Effector CD8-positive, alpha-beta T cell (primary cell): ENCODE measurements at places on chromosomes 13 and 19.

- DNase-seq, result no peak
These were observed 27.0 kb downstream of the ZMYM5 start for GRCh38 chr13:19836472-19836871.

DNA sequence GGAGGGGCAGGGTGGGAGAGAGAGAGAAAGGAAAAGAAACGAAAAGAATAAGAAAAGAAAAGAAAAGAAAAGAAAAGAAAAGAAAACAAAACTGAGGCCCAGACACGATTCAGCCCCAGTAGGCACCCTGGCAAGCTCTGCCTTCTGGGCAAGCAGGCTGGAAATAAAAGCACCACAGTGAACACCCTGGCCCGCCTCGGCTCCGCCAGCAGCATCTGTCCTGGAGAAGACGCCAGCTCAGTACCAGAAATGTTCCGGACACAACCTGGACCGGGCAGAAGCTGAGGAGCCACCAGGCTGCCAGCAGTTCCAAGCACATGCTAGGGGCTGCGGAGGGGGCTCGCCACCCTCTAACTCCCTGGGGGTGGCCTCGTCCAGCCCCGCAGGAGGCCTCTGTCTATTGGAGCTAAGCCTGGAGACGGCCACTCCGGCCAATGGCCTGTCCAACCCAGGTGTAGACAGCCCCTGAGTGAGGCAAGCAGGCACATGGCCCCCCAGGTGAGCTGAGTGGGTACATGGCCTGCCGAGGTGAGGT lies 11.4 kb upstream of the CPAMD8 start:
- no peak for DNase-seq

DNA sequence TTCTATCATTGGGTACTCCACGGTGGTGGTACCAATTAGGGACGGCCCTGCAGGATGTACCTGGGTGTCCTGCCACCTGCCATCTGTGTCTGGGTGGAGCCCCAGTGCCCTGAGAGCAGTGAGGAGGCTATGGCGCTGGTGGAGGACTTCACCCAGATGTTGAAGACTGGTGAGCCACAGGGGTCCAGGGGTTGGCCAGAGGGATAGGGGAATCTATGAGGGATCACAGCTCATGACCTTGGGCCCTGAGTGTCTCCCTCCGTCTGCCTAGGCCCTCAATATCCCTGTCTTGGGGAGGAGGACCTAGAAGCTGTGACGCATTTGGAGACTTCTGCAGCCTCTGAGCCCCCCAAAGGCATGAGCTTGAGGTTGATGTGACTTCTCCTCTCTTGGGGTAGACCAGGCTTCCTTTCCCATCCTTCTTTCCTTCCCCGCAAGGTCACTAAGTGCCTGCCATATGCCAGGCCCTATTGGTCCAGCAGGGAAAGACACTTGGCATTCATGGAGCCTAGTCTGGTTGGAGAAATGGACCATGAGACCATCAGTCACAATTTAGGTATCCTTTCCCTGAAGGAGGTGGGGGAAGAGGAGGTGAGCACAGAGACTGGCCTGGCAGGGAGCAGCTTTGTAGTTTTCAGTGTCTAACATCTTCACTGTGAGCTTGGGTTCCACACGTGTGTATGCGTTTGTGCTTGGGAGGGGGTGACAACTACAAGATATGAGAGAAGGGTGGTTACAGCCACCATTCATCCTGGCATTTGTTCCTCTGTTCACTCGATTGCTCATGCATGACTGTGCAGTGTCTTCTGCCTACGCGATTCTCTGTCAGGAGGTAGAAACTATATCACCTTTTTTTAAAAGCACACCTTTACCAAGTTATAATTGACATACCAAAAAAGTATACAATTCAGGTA lies 5.1 kb upstream of the MZF1 start:
- DNase-seq, result no peak

GRCh38 chr19:35932291-35932936 lies 3.8 kb upstream of the LRFN3 start:
- DNase-seq, result no peak

GRCh38 chr13:34002924-34003323 lies 185.0 kb downstream of the RFC3 start:
- no peak for DNase-seq

- no peak for DNase-seq
These were observed 300.7 kb upstream of the MIR17HG start for GRCh38 chr13:91046715-91047327.

DNA sequence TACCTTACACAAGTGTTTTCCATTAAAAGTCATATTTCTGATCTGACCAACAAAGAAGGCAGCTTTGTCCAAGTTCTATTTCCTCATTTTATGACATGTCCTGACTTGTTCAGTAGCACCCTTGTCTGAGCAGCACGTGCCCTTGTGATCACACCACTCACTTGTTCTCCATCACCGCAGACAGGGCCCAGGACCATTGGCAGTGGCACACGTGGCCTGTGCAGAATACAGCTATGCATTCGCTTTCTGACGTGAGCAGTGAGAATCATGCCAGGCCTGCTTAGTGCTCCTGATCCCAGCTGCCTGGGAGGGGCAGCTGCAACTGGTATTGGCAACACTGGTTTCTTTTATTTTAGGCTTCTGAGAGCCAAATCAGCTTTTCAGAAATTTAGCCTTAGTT lies 134.2 kb downstream of the FRY start:
- no peak for DNase-seq

DNA sequence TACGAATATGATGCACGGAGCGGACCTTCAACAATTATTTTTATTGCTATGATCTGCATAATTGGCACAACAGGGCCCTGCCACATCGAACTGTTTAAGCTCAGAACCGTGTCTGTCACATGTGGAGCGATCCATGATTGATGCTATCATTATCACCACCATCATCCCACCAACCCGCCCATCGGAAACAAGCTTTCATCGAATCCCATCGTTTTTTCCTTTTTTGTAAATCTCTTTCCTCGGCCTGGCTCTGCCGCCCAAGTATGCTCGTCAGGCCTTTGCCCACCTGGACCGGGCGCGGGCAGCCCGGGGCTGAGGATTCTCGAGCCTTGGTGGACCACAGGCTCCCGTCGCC lies 533 bp upstream of the DCAF15 start:
- DNase-seq, result no peak

- DNase-seq, result no peak
These were observed 379 bp upstream of the ZNF470 start for GRCh38 chr19:56566904-56567273.

DNA sequence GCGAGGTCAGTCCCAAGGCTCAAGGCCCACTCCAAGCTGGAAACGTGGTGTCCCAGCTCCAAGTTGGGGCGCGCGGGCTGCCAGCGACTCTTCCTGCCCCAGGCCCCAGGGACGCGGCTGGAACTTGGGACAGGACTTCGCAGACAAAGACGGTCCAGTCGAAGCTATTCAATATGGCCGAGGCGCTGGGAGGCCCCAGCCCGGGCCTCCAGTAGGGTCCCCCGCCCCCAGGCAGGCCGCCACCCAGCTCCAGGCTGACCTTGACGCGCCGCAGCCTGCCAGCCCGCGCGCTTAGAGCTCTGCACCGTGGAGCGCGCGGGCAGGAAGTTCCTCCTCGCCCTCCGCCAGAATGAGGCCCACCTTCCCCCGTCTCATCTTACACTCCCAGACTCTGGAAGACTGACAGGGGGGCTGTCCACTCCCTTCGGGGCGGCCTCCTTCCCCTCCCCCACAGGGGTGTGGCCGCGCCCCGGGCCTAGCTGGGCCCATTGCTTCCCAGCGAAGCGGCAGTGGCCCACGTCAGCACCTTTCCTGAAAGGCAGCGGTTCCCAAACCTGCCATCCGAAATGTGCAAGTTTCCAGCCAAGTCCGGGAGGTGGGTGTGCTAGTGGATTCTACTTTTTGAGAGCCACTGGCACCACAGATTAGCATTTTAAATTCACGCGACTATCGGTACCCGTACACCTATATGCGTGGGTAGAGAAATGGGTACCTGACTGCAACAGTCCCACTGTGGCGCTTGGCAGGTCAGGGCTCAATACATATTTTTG lies at the start of gene CCDC8:
Gene CCDC8 (minus strand): TSS at position 303 of the 770 bp plus-strand sequence. CDS start 754 bp downstream, outside the sequence.
- no peak for DNase-seq

- DNase-seq, result no peak
These were observed 6.4 kb upstream of the IPO5 start for GRCh38 chr13:97946951-97947588.

- no peak for DNase-seq
These were observed 612.1 kb downstream of the TBC1D4 start for GRCh38 chr13:74869846-74870245.

DNA sequence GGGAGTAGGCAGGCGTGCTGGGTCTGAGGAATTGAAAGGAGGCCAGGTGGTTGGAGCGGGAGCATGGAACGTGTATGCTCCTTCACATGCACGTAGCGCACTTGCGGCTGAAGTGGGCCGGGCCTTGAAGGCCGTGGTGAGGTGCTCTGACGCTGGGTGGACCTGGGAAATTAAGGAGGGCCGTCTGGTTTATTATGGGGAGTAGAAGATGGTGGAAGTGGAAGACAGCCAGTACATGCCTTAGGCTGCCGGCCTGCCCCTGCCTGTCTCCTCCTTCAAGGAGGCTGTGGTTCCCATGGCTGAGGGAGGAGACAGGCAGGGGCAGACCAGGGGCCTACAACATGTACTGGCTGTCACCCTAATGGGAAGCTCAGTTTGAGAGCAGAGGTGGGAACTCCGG lies 23.9 kb downstream of the GATAD2A start:
- DNase-seq, result no peak

GRCh38 chr13:41345165-41345913 lies 34.3 kb downstream of the NAA16 start:
- no peak for DNase-seq

DNA sequence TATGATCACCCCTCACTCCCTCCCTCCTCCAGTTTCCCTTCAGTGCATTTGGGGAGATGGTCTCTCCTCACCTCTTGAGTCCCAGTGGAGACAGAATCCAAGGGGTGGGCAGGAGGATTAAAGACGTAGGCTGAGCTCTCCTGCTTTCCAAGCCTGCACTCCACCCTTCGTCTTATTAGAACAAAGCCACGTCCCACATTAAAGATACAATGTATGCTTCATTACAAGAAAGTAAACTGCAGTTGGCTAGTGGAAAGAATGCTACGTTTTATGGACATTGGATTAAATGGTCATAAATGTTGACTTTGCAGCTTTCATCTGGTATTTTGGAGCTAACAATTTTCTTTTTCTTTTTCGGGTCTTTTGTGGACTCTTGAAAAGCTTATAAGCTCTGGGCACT lies 1.5 kb upstream of the KLK11 start:
- no peak for DNase-seq

DNA sequence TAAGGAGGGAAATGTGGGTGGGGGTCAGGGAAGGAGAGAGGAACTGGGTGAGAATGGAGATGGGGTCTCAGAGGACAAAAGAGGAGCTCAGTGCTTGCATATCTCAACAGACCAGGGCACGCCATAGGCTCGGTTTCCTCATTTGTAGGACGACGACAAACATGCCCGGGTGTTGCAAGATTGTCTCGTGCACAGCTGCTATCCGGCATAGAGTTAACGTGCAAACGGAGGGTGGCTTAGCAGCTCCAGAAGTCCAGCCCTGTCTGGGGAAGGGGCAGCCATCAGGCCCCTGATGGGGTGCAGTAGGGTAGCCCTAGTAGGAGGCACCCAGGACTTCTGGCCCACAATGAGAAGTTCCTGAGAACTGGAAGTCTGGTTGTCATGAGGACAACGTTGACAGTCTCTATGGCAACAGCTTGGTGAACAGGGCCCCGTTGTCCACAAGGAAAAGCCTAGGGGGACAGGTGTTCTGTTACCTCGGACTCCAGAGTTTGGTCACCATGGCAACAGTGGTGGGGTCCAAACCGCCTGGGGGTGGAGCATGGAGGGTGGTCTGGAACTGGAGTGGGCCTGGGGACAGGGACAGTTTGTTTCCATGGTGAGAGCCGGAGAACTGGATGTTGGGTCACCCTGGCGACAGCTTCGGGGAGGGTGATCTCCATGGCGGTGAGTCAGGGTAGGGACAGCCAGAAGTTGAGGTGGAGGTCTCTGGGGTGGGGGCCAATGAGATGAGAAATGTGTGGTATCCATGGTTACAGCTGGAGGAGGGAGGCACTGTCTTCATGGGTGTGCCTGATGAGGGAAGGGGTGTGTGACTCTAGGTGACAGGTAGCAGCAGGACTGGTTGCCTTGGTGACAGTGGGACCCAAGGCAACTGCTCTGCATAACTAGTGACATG lies 16.8 kb downstream of the TM6SF2 start:
- no peak for DNase-seq

- no peak for DNase-seq
These were observed 11.5 kb upstream of the KANK2 start for GRCh38 chr19:11208561-11209471.

DNA sequence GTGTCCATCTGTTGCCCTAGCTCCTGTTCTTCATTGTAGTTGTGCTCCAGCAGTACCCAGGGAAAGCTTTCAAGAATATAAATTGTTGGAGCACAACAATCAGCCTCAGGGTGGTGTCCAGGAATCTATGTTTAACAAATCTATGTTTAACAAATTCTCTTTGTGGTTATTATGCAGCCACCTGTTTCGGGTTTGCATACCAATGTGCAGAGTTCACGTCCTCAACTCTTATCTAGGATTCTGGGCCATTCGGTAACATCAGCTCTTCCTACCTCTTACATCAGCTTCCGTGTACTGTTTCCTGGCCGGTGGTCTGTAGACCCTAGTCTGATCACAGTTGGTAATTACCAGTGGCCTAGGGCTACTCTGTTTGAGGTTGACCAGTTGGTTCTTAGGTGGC lies 17.0 kb downstream of the MTUS2 start:
- no peak for DNase-seq

- DNase-seq, result no peak
These were observed 2.1 kb upstream of the MLNR start for GRCh38 chr13:49217962-49218492.

GRCh38 chr13:52832313-52832712 lies 16.1 kb downstream of the PCDH8 start:
- DNase-seq, result no peak

GRCh38 chr19:13313875-13314274 lies 163.7 kb downstream of the IER2 start:
- DNase-seq, result no peak

DNA sequence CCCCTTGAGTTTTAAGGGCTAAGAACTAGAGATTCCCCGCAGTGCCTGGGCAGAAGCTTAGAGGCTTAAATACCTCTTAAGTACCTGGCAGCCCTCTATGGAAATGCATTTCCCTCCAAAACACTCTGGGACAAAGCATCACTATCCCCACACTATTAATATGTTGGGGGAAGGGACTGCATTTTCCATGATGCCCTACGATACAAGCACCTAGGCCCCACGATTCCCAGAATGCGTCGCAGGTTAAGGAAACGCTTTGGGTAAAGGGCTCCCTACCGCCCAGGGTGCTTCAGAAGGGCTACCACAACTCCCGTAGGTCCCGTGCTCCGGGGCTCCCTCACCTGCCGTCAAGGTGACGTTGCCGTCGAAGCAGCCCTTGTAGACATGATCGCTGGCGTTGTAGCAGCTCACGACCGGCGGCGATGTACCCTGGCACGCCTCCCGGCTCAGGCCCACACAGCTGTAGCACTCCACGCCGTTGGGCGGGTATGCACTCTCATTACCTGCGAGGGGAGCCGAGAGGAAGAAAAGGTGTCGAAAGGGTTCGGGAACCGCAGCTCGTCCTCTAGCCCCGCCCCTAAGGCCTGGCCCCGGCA lies 2.5 kb downstream of the LYPD3 start:
- no peak for DNase-seq

GRCh38 chr13:99988529-99989275 lies 7.1 kb downstream of the ZIC2 start:
- no peak for DNase-seq

- DNase-seq, result no peak
These were observed 23.3 kb downstream of the EXOSC8 start for GRCh38 chr13:37023871-37024270.
